NCI-H1092 (cell line): ENCODE measurements at places on chromosomes 4 and X.

DNA sequence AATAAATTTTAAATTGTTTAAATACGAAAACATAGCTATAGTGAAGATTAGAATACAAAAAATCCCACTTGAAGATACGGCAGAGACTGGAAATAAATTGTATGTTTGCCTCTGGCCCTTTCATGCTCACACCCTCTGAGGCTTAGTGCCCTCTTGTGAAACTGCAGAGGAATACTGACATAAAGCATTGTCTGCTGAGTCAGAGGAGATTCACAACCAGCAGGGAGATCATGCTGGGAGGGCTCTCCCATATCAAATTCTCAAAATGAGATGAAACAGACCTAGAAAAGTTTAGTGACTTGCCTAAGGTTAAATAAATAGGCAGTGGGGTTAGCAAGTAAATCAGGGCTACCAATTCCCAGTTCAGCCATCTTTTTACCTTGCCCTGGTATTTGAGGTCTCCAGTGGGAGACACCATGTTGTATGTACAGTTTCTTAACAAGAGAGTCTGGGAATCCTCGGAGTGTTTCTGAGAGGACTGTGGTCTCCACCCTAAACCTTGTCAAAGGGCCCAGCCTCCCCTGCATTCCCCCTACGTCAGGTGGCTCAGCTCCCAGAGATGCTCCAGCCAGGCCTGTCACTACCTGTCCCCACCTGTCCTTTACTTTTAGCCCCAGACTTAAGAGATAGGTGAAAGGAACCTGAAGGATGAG lies 581.4 kb upstream of the DIPK2B start:
- DNase-seq: no peak

DNA sequence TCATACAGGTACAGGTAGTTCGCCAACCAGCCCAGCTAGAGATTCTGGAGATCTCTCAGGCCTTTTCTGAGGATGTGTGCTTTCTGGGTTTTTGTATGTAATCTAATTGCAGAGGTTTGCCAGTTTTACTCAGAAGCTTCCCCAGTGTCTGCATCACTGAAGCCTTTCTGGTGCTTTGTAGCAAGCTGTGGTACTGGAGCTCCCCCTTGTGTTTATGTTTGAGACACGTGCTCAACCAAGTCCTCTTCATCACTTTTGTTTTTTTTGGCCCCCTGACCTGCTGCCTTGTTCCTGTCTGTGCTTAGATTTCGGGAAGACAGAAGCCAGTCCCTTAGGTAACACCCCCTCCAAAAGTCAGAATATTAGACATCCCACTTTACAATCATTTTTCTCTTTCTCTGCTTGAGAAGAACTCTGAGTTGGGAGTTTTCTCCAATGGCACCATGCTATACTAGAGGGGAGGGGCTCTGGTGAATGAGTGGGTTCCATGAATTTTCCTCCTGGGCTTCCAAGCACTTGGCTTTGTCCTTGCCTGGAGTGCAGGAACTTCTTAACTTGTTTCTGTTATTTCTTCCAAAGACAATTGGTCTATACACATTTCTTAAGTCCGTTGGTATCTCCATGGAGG lies 128.4 kb upstream of the TBC1D9 start:
- DNase-seq: peak; percentile 35

- no peak for DNase-seq
Observed at GRCh38 chr4:19408490-19408889, 843.2 kb upstream of the SLIT2 start.

DNA sequence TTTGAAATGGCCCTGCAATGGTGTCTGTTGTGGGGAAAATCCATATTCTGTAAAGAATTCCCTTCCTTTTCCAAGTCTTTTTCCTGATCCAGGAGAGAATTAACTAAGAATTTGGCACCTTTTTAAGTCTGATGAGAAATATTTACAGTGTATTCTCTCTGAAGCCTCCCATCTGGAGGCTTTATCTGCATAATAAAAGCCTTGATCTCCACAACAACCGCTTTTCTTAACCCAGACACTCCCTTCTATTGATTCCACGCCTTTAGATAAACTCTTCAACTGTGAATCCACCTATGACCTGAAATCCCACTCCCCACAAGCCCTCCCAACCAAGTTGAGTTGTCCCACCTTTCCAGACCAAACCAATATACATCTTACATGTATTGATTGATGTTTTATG lies 43.1 kb upstream of the TMPRSS11E start:
- no peak for DNase-seq

GRCh38 chr4:144362366-144362765 lies 221.8 kb upstream of the GYPA start:
- DNase-seq: no peak

DNA sequence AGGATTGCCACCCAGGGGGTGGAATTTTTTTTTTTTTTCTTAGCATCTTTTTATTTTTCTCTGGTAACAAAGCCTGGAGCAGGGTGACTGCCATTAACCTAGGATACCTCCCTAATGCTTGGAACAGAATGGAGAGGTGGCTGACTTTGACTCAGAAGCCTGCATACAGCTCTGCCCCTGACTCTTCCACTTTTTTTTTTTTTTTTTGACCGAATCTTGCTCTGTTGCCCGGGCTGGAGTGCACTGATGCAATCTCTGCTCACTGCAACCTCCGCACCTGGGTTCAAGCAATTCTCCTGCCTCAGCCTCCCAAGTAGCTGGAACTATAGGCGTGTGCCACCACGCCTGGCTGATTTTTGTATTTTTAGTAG lies 341 bp upstream of the SLC2A9 start:
- no peak for DNase-seq

- no peak for DNase-seq
Observed at GRCh38 chr4:139629436-139630125, 36.0 kb upstream of the MGST2 start.

GRCh38 chr4:72348701-72349100 lies 220.3 kb downstream of the ADAMTS3 start:
- no peak for DNase-seq

- DNase-seq: no peak
Observed at GRCh38 chr4:16767861-16768260, 130.6 kb downstream of the LDB2 start.

DNA sequence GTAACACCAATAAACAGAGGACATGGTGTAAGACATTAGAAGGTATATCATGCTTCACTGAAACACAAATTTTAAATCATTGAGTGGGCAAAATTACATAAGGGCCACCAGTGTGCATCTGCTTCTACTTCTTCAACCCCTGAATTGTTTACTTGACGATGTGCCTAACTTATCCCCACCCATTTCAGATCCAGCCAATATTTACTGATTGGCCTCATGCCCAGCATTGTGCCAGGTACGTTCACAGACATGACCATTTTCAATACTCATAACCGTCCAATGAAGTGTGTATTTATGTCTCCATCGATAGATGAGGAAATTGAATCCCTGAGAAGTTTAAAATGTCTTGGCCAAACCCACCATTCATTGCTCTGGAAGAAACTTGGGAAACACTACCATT lies 208.3 kb upstream of the MID1 start:
- DNase-seq: peak; percentile 56

- DNase-seq: no peak
Observed at GRCh38 chrX:105228602-105229001, 8.1 kb upstream of the TEX13A start.

- no peak for DNase-seq
Observed at GRCh38 chr4:2767705-2768074, 11.6 kb upstream of the TNIP2 start.

- no peak for DNase-seq
Observed at GRCh38 chrX:70252491-70252890, 7.5 kb downstream of the P2RY4 start.

DNA sequence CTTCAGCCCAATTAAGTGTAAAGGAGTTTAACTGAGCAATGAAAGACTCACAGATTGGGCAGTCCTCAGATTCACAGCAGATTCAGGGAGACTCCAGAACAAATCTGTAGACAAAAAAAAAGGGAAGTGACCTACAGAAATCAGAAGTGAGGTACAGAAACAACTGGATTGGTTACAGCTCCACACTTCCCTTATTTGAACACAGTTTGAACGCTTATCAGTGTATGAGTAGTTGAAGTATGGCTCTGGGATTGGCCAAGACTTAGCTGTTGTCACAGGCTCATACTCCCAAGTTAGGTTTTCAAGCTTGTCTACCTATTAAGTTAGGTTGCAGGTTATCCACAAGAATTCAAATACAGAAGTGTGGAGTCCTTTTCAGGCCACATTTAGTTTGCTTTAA lies 112.4 kb upstream of the ELOVL6 start:
- DNase-seq: no peak

DNA sequence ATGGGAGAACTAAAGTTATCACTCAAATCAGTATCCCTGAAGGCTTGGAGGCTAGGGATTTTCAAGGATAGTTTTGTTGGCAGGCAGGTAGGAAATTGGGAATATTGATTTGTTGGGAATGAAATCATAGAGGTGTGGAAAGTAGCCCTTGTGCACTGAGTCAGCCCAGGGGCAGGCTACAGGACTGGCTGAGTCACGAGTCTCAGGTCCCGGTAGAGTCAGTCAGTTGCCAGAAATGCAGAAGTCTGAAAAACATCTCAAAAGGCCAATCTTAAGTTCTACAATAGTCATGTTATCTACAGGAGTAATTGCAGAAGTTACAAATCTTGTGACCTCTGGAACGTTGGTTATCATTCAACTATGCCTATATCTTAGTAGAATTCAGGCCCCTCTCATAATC lies 153.1 kb downstream of the GC start:
- no peak for DNase-seq

DNA sequence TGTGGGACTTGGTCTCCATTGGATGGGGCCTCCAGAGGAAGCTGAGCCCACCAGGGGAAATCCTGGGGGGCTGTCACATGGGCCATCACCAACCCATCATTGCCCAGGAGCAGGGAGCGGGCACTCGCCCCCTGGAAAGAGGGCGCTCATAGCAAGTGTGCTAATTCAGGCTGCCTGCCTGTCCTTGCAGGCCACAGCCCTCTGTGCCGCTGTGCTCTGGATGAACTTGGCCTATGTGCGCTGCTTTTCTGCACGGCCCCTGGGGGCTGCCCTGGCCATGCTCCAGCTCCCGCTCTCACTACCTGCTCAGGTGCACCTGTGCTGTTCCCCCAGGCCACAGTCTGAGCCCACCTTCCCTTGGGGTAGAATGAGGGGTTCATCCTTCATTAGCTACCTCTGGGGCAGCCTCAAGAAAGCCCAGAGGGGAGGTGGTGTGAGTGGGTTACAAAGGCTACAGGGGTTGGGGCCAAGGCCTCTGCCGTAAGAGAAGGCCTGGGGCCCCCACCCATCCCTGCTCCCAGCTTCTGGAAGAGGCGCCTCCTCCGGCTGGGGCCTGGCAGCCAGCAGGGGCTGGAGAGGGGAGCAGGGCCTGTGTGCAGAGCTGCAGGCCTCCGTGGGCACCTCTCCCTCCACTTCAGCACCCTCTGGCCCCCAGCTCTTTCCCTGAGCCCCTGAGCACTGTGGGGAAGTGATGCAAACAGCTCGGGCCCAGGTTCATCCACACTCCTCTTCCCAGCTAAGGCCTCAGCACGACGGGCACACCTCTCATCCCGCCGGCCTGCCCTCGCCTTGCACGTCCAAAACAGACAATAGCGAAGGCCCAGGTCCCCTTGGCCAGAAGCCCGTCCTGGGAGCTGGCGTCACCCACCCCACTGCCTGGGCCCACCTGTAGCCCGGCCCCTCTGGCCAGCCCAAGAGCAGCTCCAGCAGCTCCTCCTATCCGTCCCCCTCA lies 8.9 kb downstream of the CFAP99 start:
- no peak for DNase-seq

GRCh38 chrX:45323387-45323786 lies 122.7 kb upstream of the DIPK2B start:
- DNase-seq: no peak

DNA sequence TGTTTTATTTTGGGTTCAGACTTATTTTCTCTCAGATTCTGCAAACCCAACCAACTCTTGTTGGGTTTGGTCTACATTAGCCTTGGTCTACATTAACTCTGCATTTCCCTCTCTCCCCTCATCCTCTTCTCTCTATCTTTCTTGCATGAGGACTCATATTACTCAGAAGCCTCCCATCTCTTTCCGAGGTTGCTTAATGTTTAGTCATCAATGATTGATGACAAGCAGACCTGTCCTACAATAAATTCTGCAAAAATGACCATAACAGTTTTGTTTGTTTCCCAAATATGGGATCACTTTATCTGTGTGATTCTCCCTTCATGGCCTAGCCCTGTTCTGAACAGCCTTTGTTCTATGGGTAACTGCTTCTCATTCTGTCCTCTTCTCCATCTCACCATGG lies 75.2 kb downstream of the GABRB1 start:
- DNase-seq: no peak

DNA sequence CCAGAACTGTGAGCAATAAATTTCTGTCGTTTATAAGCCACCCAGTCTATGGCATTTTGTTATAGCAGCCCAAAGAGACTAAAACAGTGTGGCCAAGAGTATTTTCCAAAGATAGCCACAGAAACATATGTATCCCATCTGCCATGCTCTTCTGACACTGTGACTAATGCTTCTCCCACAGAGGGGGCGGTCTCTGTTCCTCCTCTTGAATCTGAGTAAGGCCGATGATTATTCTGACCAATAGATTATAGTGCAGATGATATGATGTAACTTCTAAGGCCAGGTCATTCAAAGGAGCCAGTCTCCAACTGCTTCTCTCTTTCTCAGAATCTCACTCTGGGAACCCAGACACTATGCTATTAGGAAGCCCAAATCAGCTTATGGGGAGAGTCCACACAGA lies 570.7 kb downstream of the BCOR start:
- DNase-seq: no peak

DNA sequence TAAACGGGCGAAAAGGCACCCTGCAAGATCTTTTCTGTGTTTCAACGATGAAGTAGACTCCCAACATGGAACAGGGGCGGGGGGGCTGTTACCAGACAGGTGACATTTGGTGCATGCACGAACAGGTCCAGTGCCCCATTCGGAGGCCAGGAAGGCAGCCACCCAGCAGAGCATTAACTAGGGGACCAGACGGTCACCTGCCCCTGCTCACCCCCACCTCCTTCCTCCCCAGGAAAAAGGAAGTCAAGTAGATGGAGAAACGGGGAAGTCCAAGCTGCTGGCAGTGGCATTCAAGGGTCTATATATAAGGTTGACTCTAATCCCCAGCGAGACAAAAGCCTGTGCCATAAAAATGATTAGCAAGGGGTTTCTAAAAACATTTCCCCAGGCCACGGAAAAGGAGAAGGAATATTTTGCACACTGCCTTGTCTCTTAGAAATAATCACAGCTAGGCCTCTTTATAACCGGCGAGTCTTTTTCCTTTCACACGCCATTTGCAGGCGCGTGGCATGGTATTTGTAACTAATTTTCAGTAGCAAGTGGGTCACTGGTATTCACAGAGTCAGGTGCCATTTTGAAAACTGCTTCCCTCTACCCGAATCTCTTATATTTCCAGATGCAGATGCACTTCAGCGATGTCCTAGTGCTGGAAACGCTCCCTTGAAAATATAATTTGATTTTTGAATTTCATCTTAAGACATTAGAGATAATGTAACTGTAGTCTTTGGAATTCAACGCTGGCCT lies 1.2 kb upstream of the TMSB4X start:
- no peak for DNase-seq

- peak; percentile 18 for DNase-seq
Observed at GRCh38 chr4:110193822-110194761, 4.3 kb downstream of the ELOVL6 start.

GRCh38 chr4:59814402-59815010 lies 1385.6 kb upstream of the ADGRL3 start:
- no peak for DNase-seq

- no peak for DNase-seq
Observed at GRCh38 chrX:46620505-46620904, 46.9 kb downstream of the CHST7 start.

- no peak for DNase-seq
Observed at GRCh38 chr4:15711762-15712161, 8.9 kb downstream of the BST1 start.

GRCh38 chrX:119340606-119341205 lies 58.4 kb upstream of the SLC25A43 start:
- DNase-seq: no peak

GRCh38 chr4:70943114-70943513 lies 40.9 kb downstream of the MOB1B start:
- no peak for DNase-seq
